ENCODE measurements at places on chromosomes 5 and 9.

DNA sequence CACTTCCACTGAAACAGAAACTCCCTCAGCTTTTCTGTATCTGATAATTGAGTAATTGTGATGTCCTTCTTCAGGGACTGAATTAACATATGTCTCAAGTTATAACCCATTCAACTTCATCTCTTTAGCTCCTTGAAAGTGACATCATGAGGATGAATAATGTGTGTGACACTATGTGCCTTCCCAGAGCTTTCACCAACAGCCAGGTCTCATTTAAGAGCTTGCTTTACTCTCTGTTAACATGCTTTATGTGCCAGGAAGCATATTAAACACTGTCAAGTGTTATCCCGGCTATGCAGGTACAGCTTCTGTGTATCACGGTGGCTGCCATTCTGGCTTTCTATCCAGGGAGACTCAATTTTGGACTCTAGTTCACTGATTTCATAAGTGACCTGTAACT lies 799.9 kb downstream of the CDH12 start:
- no peak for DNase-seq

- DNase-seq, result no peak
Measured at GRCh38 chr9:129121483-129121882, 10.3 kb downstream of the PTPA start.

DNA sequence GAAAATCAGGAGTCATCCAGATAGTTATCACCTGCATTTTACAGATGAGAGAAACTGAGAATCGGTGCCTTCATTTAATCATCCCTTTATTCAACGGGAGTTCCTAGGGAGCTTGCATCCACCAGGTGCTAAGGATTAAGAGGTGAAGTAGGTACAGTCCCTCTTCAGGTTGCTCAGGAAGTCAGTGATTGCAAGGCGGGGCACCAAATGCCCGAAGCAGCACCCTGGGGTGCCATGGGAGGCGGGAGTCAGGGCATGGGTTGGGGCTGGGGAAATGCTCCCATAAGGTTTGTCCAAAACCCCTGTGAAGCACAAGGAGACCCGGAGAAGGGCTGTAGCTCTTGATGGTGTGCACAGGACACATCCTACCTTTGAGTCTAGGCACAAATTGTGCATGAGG lies 98.8 kb upstream of the KLF4 start:
- no peak for DNase-seq

DNA sequence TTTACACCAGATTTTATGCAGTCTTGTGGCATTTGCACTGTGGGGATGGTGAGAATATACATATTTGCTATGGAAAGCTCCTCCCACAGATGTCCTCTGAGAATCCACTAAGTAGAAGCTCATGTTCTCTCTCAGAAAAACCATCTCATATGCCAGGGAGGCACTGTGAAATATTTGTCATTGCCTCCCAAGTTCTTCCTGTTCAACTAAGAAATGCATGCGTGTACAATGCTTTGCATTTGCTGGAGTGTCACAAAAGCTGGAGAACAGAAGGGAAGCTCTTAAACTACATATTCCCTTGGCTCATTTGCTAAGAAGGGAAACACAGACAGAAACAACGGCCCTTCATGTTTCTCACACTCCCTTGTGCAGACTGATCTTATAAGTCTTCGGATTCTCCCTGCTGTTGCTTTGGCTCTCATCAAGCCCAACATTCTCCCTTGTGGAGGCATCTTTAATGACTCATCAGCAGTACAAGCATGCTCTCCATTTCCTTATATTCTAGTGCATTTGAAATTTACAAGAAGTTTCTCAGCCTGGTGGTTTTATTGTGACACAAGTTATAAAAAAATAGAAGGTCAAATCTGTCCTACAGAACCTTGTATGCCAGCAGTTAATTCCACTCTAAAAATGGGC lies 220.6 kb downstream of the TRIM36 start:
- DNase-seq, result no peak

GRCh38 chr9:124183772-124184171 lies 74.0 kb upstream of the NEK6 start:
- DNase-seq, result no peak

GRCh38 chr9:21268347-21268657 lies 28.5 kb upstream of the IFNA14 start:
- no peak for DNase-seq

DNA sequence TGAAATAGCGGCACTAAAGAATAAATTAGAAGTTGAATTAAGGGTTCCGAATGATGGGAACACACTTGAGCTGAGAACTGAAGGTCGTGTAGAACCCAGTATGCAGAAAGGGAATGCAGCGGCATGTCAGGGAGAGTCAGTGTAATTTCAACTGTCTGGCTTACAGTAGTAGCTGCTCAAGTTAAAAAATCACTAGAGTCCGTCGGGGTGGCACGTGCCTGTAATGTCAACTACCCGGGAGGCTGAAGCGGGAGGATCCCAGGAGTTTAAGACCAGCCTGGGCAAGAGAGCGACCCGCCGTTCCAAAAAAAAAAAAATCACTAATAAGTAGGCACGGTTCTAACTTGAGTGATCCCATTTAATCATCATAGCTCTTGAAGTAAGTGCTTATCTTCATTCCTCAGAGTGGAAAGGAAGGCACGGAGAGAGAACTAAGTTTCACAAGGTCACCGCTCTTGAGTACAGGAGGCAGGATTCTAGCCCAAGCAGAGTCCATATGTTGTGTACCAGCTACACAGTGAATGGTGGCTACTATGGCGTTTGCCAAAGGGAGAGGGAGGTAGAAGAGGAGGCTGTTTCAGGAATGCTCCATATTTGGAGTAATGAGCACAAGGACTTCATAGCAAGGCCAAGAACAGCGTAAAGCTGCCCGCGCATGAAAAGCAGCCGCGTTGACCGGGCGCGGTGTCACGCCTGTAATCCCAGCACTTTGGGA lies 831 bp downstream of the RMRP start:
- no peak for DNase-seq

- no peak for DNase-seq
Measured at GRCh38 chr9:101158361-101158760, 129.8 kb downstream of the PLPPR1 start.

DNA sequence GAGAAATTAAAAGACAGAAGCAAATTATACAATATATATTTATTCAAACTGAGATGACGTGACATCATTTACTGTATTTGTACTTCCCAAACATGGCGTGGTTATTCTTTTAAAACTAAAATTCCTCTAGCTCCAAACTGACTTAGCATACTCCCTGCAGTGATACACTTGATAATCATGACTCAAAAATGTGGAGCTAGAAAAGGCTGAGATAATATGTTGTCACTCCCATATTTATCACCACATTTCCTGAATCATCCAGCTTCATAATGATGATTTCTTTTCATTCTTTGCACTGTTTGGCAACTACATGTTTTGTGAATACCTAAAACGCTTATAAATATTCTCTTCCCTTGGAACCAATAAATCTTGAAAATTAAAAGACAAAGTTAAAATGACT lies 341.0 kb downstream of the EBF1 start:
- DNase-seq, result no peak

GRCh38 chr9:89879276-89879675 lies 274.5 kb downstream of the GADD45G start:
- no peak for DNase-seq

GRCh38 chr5:61802456-61802855 lies 470.4 kb downstream of the ZSWIM6 start:
- no peak for DNase-seq

DNA sequence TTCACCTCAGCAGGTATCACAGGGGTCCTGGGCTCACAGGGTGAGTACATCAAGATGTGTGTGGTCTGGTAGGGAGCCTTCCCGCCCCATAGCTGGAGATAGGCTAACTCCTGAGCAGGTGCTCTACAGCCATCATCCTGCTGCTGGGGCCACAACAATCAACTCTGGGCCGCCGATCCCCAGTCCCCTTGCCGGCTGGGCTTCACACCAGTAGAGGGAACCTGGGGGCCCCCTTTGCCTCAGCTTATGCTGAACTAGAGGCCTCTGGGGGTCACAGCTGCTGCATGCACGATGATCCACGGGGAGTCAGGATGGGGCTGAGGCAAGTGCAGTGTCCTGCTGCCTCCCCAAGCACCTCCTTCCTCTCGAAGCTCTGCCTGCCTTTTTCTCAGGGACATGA lies 46.5 kb downstream of the IRF1 start:
- DNase-seq, result no peak

DNA sequence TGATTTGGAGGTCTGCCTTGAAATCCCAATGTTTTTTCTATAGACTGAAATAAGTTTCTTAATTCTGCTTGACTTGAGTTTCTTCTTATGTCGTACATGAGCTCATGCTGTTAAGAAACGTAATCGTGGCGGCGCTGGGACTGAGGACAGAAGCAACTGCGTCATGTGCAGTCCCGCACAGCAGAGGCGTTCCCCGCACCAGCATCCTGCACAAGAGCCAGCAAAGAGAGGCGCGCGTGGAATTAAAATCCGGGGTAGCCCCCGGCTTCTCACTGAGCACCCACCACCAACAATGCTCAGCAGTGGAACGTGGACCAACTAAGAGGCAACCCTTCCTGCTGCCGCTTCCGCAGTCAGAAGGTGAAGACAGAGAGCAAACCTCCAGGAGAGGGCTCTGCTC lies 496.2 kb upstream of the ADAMTS16 start:
- no peak for DNase-seq
